ENCODE measurements at places on chromosomes 16 and 17.

DNA sequence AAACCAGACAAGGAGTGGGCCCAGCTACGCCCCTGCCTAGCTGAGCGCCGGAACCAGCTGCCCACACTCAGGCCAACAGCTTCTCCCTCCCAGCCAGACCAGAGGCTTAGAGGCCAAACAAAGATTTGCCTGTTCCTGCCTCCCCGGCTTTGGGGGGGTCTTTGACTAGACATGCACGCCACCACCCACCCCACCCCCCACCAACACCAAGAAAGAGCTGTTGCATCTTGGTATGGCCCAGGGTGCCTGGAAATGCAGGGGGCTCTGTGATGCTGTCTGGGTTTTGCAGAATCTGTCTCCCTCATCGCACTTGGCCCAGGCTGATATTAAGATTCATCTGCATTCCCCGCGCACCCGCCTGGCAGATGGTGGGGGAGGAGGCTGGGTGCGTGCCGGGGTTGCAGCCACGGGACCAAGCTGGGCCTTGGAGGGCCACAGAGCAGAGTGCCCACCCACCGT is 1.3 kb upstream of the NXPH3 start:
- no peak for DNase-seq

DNA sequence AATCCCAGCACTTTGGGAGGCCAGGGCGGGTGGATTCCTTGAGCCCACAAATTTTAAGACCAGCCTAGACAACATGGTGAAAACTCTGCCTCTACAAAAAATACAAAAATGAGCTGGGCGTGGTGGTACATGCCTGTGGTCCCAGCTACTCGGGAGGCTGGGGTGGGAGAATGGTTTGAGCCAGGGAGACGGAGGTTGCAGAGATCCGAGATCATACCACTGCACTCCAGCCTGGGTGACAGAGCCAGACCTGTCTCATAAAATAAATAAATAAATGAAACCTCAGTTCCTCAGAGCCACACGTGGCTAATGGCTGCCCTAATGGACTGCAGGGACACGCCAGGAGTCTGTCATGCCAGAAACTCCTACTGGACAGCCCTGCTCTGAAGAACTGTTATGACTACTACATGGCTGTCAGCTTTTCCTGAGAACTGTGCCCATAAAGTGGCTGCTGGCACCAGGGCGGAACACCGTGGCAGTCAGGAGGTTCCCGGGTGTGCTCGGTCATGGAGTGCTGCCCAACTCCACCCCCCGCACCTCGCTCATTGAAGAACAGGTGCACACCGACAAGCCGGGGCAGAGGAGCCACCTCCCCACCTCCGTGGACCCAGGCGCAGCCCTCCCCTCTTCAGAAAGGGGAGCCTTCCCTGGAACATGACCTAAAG is 4.3 kb downstream of the TMEM11 start:
- no peak for DNase-seq

GRCh38 chr17:69677130-69677529 is 262.6 kb downstream of the MAP2K6 start:
- no peak for DNase-seq

- no peak for DNase-seq
These were observed 1.7 kb downstream of the RNF151 start for GRCh38 chr16:1968146-1968953.

DNA sequence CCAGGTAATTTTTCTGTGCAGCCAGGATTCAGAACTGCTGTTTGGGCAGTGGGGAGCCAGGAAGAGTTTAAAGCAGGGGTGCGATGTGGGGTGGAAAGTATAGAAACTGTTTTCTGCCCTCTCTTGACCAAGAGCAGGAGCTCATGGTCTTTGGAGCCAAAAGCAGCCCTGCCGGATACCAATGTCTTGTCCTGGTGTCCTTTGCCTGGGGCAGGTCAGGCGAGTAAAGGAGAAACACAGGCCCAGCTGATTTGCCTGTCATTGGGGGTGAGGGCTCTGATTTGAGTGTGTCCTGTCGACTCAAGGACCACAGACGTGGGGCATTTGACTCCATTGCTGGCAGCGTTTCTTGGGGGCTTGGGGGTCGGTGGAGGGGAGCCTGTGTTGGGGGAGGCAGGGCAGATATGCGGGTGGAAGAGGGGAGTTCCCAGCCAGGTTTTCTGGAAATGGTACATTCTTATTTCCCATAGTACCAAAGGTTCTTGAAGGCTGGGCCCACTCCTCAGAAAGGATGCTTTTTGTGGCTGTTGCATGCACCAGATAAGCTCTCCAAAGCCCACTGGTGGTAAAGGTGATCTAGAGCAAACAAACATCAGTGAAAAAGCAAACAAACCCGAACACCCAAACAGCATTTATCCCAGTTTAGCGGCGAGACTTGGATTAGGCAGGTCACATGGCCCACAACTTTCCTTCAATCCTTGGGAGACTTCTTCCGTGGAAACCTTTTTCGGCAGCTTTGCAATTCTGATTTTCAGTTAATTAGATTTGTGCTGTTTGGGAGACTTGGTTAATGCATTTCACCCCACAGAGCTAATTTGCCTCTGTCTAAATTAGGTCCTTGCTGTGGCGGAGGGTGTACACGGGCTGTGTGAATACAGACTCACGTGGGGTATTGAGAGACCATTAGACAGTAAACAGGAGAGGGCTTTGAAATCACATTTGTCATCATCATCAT is 59.0 kb downstream of the MSI2 start:
- no peak for DNase-seq

- no peak for DNase-seq
These were observed 816 bp downstream of the HSBP1 start for GRCh38 chr16:83808573-83809014.

DNA sequence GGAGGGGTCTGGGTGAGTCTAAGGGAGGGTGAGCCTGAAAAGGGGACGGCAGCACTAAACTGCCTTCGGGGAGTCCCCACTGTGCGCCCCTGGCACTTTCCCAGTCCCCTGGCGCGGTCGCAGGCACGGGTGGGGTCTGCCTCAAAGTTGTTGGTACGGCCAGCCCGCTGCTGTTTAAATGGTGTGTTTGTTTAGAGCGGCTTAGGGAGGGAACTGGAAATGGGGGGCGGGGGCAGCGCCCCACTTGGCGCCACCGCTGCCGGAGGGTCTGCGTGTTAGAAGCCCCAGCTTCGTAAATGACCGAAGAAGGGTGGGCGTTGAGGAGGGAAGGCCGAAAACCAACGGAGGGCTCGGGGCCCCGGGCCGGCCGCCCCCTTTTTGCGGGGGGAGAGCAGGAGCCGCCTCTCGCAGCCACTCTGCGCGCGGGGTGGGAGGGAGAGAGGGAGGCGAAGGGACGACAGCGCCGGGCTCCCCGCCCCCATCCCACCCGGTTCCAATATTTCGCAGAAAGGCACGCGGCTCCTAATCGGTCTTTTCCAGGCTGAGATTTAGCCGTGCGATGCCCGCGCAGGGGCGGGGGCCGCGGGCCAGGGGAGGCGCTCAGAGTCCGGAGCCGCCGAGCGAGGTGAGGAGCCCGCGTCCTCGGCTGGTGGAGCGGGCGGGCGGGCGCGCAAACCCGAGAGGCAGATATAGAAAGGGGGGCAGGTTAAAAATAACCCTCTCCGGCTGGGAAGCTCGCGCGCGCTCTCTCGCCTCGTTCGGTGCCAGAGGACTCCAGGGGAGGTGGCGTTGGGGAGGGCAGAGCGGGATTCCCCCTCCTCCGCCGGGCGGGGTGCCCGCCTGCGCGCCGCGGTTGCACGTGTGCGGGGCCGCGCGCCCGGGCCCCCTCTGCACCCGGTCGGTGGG is 54.9 kb downstream of the SREBF1 start:
- DNase-seq = peak; percentile 91

DNA sequence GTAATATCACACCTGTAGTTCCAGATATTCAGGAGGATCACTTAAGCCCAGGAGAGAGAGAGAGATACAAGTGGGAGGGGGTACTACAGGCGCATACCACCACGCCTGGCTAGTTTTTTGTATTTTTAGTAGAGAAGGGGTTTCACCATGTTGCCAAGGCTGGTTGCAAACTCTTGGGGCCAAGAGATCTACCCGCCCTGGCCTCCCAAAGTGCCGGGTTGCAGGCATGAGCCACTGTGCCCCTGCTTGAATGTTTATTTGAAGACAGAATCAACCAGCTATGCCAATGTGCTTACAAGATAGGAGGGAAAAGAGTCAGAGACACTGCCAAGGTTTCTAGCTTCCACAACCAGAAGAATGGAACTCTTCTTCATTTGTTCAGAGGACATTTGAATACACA is 87.8 kb downstream of the STH start:
- DNase-seq = no peak

DNA sequence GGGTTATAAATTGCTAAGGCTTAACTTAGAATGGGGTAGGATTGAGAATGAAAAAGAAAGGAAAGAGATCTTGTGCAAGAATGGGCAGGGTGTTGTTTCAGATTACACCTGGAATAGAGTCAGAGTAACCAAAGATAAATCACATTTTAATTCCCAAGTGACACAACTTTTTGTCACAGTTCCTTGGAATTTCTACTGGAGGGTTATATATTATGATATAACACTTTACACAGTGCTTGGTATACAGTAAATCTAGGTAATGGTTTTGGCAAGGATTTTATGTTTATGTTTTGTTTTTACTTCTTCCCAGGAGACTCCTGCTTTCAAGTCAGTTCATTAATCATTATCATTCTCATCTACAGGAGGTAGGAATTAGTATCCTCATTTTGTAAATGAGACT is 115.7 kb upstream of the KCNJ16 start:
- DNase-seq = no peak

DNA sequence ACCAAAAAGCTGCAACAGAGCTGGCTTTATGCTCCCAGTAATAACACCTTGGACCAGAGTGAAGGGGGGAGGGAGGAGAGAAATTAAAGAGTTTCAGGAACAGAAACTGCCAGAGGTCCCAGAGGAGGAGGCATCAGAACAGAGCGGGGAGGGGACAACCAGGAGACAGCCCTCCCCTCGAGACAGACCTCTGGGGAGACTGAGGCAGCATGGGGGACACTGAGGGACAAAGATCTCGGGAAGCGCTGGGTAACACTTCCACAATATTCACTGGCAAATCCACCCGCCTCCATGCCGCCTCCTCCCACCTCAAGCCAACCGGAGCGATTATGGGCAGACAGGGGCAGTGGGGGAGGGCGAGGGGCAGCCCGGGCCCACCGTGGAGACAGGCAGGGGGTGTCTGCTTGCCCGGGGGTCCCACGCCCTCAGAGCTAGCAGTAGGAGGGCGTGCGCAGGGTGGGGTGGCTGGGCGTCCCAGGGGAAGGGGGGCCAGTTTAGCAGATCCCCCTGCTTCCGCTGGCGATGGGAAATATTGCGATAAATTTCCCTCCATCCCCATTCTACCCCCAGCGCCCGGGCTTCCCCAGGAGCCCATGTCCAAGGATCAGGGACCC is 1.2 kb downstream of the PCGF2 start:
- DNase-seq = peak; percentile 80

DNA sequence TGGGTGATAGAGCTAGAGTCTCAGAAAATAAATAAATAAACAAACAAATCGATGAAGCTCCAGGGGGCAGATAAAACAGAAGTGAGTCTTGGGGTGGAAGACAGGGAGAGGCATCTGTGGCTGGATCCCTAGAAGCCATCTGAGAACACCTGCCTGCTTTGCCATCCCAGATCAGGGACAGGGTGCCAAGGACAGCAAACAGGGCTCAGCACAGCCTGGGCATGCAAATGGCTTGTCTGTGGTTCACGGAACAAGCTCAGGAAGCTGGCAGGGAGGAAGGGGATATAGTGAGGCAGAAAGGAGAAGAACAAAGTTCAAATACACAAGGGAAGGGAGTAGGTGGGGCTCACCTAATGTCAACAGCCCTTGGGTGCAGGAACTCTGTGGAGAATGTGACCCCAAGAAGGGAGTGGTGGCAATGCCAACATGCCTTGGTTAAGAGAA is 27.5 kb downstream of the TRIM25 start:
- DNase-seq = no peak

- DNase-seq = no peak
These were observed 43.8 kb downstream of the C16orf82 start for GRCh38 chr16:27110524-27110896.

- no peak for DNase-seq
These were observed 4.2 kb downstream of the USP6 start for GRCh38 chr17:5120036-5120435.

DNA sequence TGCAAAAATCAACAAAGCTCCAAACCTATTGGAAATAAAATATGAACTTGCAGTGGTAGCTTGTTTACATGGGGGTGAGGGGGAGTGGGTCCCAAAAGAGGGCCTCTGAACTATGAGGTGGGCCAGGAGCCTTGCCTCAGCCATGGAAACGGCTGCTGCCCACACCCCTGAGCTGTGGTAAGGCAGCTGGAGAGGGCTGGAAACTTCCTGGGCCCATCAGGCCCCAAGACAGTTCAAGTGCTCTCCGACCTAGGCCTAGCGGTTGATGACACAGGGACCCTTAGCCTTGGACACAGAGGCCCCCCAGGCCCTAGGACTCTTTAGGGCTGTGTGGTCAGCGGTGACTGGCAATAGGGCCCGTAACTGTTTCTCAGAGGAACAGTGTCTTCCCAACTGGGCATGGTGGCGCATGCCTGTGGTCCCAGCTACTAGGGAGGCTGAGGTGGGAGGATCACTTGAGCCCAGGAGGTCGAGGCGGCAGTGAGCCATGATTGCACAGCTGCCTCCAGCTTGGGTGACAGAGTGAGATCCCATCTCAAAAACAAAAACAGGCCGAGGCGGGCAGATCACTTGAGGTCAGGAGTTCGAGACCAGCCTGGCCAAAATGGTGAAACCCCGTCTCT is 18.3 kb downstream of the UNC13D start:
- DNase-seq = no peak

DNA sequence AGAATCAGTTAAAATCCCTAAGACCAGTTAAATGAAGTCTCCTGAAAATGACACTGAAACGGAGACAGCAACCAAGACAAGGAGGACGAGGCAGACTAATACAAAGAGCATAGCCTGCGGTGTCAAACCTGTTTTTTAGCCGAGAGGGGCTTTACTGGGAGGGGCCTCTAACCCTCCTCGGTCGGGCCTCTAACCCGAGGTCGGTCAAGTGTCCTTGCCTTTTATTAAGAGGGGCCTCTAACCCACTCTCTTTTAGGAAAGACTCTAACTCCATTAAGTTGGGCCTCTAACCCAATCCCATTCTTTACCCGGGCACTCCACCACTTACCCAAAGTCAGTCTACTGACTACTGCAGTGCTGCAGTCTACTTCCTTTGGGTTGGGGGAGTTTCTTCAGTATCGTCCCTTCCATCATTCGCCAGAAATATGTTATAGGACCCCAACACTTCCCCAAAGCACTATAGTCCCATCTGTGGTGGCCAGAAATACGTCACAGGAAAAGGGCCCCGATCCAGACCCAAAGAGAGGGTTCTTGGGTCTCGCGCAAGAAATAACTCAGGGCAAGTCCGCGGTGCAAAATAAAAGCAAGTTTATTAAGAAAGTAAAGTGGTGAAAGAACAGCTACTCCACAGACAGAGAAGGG is 39.2 kb upstream of the ARL4D start:
- DNase-seq = no peak

- no peak for DNase-seq
These were observed 6.3 kb upstream of the GGA2 start for GRCh38 chr16:23516366-23517137.

- DNase-seq = no peak
These were observed 48.1 kb downstream of the KSR1 start for GRCh38 chr17:27504188-27504995.

DNA sequence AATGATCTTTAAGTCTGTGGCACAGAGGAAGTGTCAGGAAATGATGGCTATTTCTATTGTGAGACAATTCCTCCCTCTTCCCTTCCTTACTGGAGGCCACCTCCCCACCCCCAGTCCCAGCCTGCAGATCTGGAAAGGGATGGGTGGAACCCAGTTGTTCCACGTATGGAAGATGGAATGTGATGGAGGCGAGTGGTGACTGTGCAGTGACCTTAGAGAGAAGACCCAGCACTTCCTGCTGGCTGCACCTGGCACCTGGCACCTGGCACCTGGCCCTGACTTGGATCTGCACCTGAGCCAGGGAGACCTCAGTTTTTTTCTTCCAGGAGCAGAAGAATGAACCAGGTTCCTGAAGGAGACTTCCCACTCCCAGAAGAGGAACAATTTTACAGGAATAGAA is 33.0 kb upstream of the TMC5 start:
- DNase-seq = peak; percentile 42
